ENCODE measurements at places on chromosomes 3 and 15.

DNA sequence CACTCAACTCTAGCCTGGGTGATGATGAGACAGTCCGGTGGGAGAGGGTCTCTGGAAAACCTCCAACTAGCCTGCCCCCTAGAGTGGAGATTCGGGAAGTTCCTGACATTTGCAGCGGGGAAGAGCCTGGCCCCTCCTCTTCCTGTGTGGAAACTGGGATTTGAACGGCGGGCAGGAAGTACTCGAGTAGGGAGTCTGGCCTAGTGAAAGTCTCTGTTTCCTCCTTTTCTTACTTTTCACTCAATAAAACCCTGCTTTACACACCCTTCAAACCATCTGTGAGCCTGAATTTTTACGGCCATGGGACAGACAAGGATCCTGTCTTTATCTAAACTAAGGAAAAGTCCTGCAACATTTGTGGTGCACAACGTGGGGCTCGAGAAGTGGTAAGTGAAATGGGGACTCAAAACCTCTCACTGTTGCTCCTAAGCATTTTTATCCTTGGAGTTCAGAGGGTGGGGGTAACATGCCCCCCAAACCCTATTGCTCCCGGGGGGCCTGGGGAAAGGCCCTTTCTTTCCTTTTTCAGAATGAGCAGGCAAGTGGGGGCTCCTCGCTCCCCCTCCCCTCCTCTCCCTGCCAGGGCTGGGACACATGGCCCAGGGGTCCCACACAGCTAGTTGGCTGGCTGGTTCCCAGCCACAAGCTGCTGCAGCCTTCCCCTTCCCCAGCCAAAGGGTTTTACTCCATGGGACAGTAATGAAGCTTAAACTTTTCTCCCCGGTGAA is 224.7 kb upstream of the GBE1 start:
- no peak for DNase-seq

GRCh38 chr15:81257435-81257834 is 60.8 kb downstream of the IL16 start:
- no peak for DNase-seq

DNA sequence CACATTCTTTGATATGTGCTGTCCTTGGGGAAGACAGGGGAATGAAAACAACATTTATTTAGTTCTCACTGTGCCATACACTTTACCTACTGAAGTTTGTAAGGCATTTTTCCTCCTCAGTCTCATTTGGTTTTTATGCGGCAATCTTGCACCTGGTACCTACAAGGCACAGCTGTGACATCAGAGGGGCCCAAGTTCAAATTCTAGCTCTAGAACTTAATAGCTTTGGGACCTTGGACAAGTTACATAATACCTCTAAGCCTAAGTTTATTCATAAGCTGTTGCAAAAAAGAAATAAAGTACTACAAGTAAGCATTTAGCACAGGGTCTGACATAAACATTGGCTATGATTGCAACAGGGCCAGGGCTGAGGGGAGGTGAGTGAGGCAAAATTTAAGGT is 5.6 kb upstream of the FAM81A start:
- no peak for DNase-seq

DNA sequence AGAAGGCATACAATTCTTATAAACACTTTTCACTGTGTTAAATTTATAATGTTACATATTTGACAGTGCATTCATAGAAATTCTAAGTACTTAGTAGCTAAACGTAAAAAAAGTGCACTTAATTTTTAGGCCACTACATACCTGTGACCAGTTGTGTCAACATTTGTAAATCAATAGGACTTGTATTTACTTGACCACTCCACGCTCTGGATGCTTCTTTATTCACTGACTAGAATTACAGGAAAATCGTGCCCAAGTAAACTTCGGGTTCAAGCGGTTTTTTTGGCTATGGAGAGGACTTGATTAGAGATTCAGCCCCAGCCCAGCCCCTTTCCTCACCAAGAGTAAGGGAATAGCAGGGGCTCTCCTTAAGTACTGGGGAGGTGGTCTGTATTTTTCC is 21.8 kb downstream of the WDR53 start:
- no peak for DNase-seq

DNA sequence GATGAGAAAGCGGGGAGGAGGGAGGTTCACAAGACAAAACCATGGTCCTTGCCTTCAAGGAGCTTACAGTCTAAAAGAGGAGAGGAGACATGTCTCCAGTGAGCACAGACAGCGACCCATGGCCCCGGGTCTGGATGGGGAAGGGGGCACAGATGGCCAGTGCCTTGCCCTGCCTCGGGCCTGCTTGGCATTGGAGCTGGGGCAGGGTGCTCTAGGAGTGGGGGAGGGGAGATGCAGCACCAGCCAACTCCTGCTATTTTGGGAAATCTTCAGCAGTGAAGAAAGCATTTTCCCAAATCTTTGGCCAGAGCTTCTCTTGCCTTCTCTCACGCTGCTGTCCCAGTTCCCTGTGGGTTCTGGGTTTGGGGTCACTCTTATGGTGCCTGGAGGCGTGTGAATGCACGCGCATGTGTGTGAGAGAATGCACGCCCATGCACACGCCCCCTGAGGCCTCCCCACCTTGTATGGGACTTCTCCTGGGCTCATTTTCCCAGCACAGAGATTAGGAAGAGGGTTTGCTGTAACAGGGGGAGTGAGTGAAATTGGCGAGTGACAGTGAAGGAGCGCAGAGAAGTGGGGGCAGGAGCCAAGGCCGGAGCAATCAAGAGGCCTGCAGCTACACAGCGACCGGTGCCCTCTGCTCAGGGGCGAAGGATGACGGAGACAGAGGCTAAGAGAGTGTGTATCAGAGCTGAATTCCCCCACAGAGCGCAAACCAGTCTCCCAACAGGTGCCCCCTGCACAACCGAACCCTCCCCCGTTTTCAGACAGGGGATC is 71.5 kb downstream of the SEMA5B start:
- no peak for DNase-seq

DNA sequence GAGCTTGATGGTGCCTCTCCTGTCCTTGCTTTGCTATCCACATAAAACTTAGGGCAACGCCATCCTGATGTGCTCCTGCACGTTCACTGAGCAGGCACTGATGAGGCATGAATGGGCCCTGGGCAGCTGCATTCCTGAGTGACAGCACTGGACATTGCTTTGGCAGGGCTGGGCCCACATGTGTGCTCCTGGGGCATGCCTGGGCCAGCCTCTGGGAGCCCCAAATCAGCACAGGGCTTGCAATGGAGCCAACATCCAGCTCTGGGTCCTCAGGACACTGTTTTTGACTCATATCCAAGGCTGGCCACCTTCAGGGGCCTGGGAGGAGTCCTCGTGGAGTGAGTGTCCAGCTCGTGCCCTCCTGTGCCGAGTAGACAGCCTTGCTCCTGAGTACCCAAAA is 5.9 kb upstream of the TKT start:
- no peak for DNase-seq

- no peak for DNase-seq
Measured at GRCh38 chr15:91196768-91197167, 96.7 kb downstream of the SV2B start.

- no peak for DNase-seq
Measured at GRCh38 chr3:189071446-189071845, 100.3 kb upstream of the TPRG1 start.

DNA sequence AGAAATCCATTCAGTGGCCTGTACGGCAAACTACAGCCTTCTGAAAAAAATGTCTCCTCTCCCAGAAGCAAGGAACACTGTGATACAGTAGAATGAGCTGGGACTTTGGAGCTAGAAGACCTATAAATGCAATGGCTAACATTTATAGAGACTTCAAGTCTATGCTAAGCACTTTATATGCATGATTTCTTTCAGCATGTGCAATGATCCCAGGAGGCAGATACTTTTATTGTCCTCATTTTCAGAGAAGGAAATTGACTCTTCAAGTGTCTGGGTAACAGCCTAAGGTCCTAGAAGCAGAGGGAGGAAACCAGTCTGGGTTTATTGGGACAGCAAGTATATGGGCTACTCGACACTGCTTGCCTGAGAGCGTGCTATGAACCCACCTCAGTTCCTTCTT is 140.9 kb downstream of the ALDH1A2 start:
- DNase-seq, result no peak

DNA sequence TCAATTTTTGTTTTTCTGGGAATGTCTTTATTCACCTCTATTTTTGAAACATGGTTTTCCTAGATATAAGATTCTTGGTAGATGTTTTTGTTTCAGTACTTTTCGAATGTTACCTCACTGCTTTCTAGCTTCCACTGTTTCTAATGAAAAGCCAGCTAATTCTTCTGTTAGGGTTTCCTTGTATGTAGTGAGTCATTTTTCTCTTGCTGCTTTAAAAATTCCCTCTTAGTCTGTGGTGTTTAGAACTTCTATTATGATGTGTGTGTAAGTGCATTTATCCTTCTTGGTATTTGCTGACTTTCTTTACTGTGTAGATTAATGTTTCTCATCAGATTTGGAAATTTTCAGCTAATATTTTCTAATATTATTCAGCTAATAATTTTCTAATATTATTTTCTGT is 151.1 kb upstream of the OSTN start:
- peak; percentile 9 for DNase-seq

- peak; percentile 66 for DNase-seq
Measured at GRCh38 chr3:48400824-48401433, 28.9 kb downstream of the FBXW12 start.

GRCh38 chr3:7075117-7075516 is 214.2 kb downstream of the GRM7 start:
- DNase-seq, result no peak

DNA sequence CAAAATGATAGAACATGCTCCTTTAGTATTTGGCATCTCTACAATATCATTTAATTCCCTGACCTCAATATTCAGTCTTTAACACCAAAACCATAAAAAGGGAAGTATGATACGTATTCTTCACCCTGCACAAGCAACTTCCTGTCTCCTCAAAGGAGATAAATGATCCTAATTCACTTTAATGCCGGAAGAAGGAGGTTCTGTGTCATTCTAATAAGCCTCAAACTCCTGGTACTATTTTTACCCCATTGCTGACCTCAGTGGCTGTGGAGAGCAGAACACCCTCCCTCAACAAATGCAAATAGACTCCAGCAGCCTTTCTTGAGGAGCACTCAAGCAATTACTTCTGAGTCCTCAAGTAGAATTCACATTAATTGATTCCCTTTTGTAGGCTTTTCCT is 173.3 kb downstream of the TMEM108 start:
- DNase-seq, result no peak

DNA sequence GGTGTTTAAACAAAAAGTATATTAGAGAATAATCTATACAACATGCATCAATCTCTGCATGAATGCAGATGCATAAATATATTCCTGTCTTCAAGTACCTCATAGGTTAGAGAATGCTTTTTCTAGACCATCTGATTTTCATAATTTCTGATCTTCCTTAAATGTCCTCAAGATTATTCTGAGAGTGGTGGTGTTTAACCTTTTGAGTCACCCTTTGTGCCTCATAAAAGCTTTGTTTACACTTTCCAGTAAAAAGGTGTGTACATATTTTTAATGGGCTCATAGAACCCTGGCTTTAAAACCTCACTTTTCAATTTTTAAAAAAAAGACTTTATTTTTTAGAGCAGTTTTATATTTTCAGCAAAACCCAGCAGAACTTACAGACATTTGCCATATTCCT is 41.0 kb upstream of the ABHD10 start:
- DNase-seq, result no peak

GRCh38 chr3:45962033-45962432 is 18.8 kb downstream of the CXCR6 start:
- DNase-seq, result no peak

GRCh38 chr3:157868196-157868595 is 238.0 kb downstream of the SHOX2 start:
- peak; percentile 85 for DNase-seq

- no peak for DNase-seq
Measured at GRCh38 chr15:39255760-39256159, 325.1 kb upstream of the THBS1 start.

DNA sequence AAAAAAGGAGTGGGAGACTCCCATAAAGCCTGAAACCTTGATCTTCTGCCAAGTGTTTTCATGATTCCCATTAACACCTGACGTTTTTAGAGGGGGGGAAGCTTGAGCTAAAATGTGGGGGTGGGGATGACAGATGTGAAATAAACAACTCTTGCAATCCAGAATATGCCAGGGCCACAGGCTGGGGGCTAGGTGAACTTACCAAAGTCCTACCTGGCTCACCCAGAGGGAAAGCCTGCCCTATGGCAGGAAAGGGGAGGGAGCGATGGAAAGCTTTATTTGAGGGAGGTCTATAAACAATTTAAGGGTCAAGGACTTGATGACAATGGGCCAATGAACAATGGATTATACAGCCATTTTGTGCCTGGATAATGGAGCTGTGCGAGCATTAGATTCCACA is 108.3 kb downstream of the LRIG1 start:
- DNase-seq, result no peak

DNA sequence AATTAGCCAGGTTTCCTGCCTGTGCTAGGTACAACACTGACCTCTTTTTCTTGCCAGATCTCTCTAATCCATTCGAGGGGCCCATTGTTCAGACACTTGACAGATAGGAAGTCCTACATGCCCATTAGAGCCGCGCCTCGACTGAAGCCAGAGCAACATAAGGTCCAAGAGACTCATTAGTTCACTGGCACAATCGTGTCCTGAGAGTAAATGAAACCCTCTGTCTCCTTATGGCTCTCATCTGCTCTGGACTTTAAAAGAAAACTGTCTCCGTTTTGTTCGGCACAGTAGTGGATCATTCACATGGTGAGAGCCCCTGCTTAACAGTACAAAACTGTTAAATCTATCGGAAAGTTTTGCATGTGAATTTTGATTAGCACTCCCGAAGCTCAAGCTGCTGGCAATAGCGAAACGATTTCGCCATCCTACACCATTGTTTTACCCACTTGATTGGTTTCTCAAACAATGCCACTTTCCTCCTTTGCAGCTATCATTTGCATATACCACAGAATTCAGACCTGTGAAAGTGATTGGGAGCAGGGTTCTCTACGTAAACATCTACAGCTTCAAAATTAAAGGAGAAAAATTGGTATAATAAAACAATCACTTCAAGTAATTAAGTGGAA is 19.0 kb upstream of the C15orf61 start:
- no peak for DNase-seq

GRCh38 chr3:194571491-194572142 is 61.6 kb downstream of the TMEM44 start:
- DNase-seq, result peak; percentile 37

GRCh38 chr15:66483131-66483566 is 14.4 kb downstream of the SNAPC5 start:
- DNase-seq, result peak; percentile 68

GRCh38 chr15:25065286-25065685 is 110.5 kb downstream of the SNRPN start:
- DNase-seq, result no peak

Measured in fibroblast of mammary gland (primary cell).